ENCODE measurements at places on chromosomes 6 and 20.

- DNase-seq: no peak
Measured at GRCh38 chr20:59365611-59366285, 65.3 kb downstream of the EDN3 start.

DNA sequence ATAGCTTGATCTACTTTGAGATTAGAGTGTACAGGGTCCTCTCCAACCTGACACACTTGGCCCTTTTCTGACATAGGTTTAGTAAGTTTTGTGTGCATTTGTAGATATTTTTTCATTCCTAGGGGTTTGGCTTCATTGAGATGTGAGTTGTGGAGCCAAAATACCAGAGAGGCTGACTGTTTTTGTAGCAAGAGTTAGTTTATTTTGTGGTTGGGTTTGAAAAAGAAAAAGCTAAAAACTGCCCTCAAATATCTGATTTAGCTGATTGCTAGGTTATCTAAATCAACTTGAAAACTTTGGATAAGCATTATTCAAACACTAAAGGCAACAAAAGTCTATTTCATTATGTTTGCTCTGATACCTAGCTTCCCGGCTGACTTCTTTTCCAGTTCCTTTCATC, 164.7 kb upstream of the CENPW start:
- no peak for DNase-seq

DNA sequence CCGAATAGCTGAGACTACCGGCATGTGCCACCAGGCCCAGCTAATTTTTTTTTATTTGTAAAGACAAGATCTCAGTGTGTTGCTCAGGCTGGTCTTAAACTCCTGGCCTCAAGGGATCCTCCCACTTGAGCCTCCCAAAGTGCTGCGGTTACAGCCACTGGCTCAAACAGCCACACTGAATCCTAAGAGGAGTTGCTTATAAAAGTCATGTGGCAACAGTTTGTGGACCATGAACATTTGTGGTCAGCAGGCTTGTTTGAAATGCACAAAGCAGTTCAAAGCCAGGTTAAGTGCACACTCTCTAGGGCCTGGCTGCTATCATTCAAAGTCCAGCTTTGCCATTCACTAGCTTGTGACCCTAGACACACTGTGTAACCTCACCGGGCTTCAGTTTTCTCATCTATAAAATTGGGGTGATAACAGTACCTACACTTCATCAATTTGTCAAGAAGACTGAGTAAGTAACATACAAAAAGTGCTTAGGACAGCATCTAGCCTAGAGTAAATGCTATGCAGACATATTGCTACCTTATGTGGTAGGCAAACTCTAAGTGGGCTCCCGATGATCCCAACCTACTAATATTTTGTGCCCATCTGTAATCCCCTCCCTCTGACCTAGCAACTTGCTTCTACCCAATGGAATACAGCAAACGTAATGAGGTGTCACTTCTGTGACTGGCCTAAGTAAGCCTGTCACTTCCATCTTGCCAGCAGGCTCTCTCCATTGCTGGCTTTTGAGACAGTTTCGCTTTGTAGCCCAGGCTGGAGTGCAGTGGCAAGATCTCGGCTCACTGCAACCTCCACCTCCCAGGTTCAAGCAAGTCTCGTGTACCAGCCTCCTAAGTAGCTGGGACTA, 122.9 kb downstream of the ZMYND8 start:
- DNase-seq: no peak

GRCh38 chr6:87291883-87292282, 30.5 kb upstream of the SMIM8 start:
- peak; percentile 1 for DNase-seq

DNA sequence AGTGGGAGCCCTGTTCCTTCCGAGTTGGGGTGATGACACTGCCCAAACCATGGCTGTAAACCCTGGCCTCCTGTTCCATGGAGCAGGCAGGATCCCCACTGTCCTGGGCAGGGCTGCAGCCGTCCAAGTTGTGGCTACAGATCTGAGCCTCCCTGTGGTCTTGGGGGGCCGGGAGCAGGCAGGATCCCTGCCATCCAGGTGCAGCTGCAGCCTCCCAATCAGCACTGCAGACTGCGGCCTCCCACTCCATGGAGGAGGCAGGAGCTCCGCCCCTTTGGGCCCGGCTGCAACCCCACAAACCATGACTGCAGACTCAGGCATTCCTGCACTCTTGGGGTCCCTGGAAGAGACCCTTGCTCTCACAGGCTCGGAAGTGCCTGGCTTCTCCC, 872.1 kb upstream of the GJE1 start:
- DNase-seq: no peak

GRCh38 chr6:20705741-20706140, 171.5 kb downstream of the CDKAL1 start:
- DNase-seq: peak; percentile 65

DNA sequence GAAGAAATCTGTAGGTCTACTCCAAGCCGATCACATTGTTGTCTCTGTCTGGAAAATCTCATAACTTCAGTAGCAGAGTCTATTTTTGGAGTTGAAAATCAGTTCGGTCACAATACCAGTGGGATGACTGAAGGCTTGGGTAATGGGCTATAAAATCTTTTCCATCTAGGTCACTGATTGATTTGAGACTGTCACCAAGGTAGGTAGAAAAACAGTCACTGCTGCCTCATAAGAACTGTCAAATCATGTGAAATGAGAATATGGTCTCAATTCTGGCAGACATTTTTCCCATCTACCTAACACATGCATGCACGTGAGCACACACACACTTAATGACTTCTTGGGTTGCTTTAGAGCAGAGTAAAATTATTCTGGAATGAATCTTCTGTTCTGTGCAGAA, 1162.8 kb upstream of the CITED2 start:
- DNase-seq: no peak

DNA sequence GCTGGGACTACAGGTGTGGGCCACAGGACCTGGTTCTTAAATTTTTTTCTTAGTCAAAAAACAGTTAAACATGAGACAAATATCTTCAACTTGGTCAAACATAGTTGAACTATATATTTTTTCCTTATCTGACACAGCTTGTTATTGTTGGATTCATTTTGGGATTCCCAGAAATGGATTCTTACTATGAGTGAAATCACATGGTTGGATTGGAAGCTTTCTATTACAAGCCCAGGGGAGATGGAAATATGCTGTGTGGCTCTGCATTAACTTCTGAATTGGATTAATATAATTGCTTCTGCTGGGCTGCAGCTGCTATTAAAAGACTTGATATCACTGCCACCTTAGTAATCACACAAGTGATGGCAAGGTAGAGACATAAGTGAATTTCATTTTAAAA, 126.4 kb upstream of the DUSP22 start:
- DNase-seq: no peak

GRCh38 chr20:57013741-57014140, 252.7 kb downstream of the BMP7 start:
- no peak for DNase-seq

DNA sequence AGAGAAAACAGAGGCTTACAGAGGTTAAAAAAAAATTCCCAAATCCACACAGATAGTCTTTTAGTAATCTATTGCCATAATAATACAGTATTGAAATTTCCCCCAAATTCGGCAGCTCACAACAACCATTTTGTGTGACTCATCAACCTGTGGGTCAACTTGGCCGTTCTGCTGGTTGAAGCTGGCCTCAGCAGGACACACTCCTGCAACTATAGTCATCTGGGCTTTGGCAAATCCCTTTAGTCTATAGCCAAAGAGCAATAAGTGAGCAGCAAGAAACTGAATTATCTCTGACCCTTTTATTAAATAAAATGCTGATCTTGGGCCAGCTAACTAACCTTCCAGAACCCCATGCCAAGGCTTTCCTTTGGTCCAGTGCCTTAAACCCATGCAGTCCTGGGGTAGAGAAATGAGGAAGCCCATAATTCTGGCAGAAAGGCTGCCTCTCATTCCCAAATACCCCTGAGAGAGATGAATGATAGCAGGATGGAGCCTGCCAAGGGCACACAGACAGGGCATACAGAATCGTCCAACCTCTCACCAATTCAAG, 17.2 kb upstream of the SNAP25 start:
- DNase-seq: no peak

DNA sequence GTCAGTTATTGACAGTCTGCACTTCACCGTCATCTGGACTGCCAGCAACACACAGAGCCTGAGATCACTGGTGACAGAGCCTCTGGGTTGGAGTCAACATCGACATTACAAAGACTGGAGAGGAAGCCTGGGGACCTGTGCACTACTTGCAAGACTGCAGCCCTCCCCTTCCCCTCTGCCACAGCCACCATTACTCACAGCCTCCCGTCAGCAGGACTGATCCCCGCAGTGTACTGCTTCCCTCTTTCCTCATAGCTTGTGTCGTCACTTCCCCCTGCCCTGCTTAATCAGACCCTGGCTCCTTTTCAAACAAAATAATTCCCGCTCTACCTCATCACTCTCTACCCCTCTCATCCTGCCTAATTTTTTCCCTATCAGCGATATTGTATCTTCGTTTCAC, 235.5 kb upstream of the KCNQ5 start:
- DNase-seq: no peak
